ENCODE measurements at places on chromosomes 11 and 22.
A peak's percentile ranks its signal among the peaks of the same experiment; 100 is the strongest.

GRCh38 chr11:4006946-4007680 is 87.5 kb upstream of the RRM1 start:
- DNase-seq = no peak

DNA sequence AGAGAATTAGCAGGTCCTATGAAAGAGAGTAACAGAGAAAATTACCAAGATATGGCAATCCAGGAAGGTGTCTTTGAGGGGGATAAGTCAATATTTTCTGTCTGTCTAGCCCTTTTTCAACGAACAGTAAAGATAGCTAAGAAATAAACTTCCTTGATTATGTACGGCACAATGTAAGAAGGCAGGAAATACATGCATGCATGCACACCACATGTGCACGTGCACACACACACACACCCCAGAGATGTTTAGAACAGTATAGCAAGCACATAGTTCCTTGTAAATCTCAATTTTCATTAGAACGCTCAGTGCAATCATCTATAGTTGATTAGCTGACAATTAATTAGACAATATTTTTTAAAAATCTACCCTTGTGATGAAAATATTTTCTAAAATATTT is 74.7 kb downstream of the MPPED2 start:
- no peak for DNase-seq

DNA sequence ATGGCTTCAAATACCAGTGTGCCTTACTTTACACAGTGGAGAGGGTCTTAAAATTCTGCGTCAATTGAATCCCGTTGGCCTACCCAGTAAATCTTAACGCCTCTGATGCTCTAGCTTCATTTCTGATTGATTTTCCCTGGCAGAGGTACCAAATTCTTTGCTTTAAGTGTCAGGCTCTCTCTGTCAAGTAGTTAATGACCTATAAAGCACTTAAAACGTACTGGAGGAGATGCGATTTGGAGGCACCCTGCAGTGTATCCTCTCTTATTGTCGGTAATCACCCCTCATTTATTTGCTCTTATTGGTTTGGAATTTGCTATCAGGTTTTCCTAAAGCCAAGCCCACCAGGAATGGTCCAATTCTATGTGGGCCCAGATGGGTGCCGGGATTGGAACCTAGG is 59.2 kb downstream of the NFAM1 start:
- DNase-seq = no peak

DNA sequence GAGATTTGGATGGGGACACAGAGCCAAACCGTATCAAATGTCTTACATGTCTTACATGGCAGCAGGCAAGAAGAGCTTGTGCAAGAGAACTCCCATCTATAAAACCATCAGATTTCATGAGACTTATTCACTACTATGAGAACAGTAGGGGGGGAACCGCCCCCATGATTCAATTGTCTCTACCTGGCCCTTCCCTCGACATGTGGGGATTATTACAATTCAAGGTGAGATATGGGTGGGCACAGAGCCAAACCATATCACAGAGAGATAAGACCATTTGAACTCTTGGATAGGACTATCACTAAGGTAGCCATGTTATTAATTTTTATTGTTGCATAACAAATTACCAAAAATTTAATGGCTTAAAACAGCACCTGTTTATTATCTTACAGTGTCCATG is 611.7 kb downstream of the SOX6 start:
- DNase-seq = no peak

GRCh38 chr11:31375879-31376278 is 6.2 kb downstream of the DNAJC24 start:
- DNase-seq = no peak

DNA sequence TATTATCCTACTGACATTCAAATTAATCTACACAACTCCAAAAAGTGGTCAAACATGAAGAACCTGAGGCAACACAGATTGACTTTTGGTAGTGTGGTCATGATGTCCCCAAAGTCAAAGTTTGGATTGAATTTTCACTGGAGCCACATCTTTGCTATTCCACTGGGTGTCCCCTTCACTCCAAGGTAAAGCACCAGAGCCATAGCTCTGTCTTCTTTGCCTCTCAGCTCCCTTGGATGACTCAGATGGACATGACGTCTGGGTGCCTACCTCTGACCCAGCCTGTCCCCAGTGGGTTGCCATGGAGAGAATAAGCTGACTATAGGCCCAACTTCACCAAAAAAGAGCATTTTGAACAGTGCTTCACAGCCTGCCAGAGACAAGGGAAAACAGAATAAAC is 57.4 kb upstream of the ARHGAP42 start:
- no peak for DNase-seq

DNA sequence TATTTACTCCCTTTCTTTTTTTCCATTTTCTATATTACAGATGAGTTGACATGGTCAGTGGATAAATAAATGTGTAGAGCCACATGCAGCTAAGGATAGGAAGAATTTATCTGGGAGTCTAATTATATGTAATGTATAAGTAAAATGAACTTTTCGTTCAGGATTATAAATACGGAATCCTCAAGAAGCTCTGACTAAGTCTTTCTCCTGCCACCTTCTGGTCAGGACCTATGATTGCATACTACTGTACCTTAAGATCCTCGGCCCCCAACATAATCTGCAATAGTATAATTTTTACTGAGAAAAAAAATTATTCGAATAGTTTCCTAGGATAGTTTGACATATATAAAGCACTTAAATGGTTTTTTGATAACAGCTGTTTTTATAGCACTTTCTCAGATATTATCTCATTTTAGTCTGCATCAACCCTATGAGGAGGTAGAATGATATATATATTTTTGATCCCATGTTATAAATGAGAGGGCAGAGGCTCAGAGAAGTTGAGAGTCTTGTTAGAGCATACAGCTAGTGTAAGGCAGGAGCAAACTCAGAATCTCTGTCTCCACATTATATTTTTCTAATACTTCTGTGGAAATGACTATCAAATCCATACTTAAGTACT is 36.1 kb downstream of the CCDC90B start:
- DNase-seq = peak; percentile 46

DNA sequence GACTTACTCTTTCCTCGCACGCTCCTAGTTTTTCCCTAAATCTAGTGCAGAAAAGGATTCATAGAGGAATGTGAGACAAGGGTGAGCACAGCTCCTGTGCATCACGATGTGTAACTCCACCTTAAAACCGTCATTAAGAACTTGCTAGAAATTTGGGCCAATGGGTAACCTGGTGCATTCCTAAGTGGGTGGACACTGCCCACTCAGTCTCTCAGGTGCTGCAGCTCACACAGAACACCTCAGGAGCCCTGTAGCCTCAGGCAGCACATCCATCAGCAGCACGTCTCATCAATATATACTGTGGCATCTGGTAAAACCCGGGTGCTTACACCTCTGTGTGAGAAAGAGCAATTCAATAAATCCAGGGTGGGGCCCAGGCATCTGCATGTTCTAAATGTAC is 12.4 kb downstream of the POU2AF3 start:
- DNase-seq = no peak

- no peak for DNase-seq
Measured at GRCh38 chr11:75380716-75381420, 18.4 kb upstream of the RPS3 start.

DNA sequence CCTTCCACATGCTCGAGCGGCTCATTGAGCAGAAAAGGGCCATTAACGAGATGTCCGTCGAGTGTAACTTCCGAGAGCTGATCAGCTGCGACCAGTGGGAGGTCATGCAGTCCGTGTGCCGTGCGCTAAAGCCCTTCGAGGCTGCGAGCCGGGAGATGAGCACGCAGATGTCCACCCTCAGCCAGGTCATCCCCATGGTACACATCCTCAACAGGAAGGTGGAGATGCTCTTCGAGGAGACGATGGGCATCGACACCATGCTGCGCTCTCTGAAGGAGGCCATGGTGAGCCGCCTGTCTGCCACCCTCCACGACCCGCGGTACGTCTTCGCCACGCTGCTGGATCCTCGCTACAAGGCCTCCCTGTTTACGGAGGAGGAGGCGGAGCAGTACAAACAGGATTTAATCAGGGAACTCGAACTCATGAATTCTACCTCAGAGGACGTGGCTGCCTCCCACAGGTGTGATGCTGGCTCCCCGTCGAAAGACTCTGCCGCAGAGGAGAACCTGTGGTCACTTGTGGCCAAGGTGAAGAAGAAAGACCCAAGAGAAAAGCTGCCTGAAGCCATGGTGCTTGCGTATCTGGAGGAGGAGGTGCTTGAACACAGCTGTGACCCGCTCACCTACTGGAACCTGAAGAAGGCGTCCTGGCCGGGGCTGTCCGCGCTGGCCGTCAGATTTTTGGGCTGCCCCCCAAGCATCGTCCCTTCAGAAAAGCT is 31.7 kb downstream of the ALG12 start:
- no peak for DNase-seq

DNA sequence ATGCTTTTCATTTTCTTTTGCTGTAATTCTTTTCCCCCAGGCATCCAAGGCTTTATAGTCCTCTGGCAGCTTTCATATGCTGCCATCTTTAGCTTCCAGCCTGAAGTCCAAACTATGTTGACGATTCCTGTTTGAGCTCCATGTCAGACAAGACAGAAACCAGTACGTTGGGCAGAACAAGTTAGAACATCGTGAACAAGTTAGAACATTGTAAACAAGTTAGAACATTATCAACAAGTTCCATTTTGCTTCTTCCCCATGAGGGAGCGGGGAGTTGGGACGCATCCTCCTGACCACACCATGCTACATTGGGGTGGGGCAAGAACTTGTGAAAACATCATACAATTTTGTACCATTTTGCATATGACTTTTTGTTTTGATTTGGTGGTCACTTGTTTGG is 23.9 kb downstream of the GLB1L2 start:
- DNase-seq = no peak

- DNase-seq = no peak
Measured at GRCh38 chr11:46669711-46670139, 30.7 kb downstream of the ARHGAP1 start.

DNA sequence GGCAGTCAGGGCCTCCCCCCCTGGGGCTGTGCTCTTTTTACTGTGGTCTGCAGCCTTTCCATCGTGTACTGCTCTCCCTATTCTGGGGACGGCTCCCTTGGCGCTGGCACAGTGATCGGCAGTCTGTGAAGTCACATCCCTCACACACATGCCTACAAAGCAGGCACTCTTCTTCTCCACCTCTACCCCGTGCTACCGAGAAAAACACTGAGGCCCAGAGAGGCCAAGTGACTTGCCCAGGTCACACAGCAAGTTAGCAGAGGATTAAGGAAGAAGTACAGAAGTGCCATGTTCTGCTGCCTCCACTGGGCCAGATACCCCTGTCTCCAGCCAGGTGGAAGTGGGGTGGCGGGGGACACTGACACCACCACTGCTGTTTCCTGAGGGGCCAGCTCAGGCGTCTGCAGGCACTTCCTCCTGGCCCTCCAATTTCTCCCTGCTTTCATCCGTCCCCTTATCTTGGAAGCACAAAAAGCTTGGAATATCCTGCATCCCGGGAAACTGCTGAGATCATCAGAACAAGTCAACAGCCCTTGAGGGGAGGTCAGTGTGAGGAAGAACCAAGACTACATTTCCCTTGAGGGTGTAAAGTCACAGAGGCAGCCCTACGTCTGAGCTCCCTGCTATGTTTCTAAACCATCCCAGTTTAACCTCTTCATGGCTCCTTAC is 30.2 kb upstream of the KLHL35 start:
- no peak for DNase-seq

DNA sequence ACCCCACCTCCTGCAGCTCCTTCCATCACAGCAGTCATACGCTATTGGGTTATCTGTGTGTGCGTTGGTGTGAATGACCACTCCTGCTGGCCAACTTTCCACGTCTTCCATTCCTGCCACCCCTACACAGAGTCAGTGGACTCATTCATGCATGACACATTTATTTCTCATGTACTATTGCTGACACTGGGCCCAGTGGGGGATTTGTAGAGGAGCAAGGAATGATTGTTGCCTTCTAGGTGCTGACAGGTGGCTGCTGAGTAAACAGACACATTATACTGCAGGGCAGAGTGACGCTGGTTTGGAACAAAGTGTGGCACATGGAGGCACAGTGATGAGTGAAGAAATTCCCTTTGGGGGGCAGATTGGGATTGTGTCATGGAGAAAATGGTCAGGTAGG is 113.9 kb downstream of the CCDC81 start:
- DNase-seq = no peak
